ENCODE measurements at places on chromosomes 5 and 9.

DNA sequence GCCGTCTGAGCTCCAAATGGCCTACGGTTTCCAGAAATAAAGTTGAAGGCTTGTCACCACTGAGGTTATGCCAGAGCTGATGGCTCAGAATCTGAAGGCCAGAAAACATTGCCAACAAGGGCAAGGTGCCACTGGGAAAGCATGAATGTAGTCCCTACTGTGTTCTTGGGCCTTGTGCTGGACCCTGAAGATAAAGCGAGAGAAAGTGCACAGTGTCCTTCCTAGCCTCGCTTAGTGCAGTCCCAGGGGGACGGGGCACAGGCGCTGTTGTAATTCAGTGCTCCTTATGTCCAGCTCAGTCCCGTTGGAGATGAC lies 84.5 kb downstream of the NDFIP1 start:
- DNase-seq, result no peak

DNA sequence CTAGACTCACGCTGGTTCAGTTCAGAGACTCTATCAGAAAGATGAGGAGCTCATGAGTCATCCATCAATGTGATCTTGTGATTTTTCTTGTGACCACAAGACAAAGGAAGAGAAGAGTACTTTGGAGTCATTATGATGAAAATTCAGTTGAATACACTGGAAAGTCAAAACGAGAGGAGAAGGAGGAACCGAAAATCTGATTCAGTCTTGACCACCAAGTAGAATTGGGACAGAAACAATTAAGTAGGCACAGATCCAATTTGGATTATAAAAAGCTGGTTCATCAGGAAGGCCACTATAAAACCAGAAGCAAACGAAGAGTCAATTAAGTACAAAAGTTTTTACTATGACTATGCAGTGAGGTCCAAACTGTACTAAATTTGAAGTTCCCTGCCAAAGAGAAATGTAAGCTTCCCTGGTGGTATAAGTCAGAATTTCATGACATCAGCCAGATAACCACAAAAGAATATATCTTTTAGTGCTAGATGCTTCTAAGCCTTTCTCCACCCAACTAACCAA lies 90.9 kb downstream of the THBS4 start:
- peak; percentile 41 for DNase-seq

- no peak for DNase-seq
These were observed 114.0 kb downstream of the LHX2 start for GRCh38 chr9:124125651-124125977.

- DNase-seq, result no peak
These were observed 29.4 kb downstream of the RAD23B start for GRCh38 chr9:107312376-107313050.

DNA sequence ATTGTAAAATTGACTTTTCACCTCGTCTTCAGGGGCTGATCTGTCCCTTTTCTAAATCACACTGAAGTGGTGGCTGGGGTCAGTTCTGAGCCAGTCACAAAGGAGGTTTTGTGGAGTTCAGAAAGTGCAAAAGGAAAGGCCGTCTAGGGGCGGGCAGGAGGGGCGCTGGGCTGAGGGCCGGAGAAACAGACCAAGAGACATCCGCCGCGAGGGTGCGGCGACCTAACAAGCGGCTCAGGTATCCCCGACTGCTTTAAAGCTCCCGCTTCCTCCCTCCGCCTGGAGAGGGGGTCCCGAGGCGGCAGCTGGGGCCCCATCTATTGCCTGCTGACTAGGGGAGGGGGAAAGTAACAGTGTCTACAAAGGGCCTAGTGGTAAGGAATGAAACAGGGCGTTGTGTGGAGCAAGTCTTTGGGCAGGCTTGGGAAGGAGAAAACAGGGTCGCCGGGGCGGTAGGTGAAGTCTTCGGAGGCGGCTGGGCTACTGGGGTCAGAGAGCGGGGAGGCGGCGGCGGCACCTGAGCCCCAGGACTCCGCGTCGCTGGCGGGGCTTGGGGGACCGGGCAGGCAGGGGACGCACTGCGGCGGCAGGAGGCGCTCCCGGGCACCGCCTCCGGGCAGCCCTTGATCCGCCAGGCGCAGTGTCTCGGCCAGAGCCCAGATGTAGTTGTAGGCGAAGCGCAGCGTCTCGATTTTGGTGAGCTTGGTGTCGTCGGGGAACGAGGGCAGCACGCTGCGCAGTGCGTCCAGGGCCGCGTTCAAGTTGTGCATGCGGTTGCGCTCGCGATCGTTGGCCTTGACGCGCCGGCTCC lies 950 bp downstream of the NEUROG1 start:
- no peak for DNase-seq

GRCh38 chr5:80216096-80216495 lies 39.8 kb downstream of the SERINC5 start:
- DNase-seq, result no peak

DNA sequence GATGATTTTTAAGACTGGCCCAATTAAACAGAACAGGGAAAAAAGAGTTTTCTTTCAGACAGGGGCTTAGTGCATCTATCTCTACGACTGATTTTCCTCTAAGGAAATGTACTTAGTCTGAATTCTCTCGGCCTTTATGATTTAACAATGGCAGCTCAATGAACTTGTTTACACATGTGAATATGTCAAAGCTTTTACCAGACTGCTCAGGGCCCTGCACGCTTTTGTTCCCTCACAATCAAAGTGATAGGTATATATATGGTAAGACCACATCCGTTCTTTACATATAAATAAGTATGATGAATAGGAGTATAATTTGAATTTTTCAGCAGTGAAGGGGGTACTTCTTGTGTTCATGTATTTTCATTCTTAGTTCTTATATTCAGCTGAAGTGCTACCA lies 27.6 kb downstream of the LEAP2 start:
- no peak for DNase-seq

DNA sequence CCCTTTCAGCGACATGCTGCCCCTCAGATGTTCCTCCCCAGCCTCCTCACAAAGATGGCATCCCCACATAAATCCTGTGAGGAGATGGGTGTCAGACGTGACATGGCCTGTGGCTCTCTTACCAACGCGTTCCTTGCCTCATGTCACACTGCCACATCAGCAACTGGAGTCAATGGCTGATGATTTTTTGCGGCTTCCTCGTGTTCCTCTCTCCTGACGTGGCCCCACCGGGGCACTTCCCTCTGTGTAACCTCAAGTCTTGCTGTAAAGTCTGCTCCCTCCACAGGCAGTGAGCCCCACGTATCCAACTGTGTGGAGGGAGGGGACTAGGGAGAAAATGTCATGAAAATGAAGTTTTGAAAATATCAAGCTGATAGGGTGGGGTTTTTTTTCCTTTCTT lies 53.2 kb upstream of the SHISAL2B start:
- DNase-seq, result no peak

DNA sequence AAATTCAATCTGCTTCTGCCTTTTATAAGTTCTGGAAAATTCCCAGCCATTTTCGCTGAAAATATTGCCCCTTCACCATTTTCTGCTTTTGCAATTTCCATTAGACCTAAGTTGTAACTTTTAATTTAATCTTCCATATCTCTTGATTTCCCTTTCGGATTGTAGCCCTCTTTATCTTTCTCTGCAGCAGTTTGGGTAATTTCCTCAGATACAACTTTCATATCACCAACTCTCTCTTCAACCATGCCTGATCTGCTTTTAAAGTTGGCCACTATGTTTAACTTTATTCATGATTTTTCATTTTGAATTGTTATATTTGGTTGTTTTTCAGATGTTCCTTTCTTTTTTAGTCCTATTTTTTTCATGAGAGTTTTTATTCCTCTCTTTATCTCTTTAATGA lies 157.0 kb upstream of the VLDLR start:
- no peak for DNase-seq

- DNase-seq, result no peak
These were observed 7.9 kb downstream of the TXNDC8 start for GRCh38 chr9:110329639-110330230.

- DNase-seq, result no peak
These were observed 25.3 kb downstream of the PNPLA7 start for GRCh38 chr9:137524981-137525317.

GRCh38 chr5:180394031-180394636 lies 41.0 kb upstream of the GFPT2 start:
- no peak for DNase-seq

DNA sequence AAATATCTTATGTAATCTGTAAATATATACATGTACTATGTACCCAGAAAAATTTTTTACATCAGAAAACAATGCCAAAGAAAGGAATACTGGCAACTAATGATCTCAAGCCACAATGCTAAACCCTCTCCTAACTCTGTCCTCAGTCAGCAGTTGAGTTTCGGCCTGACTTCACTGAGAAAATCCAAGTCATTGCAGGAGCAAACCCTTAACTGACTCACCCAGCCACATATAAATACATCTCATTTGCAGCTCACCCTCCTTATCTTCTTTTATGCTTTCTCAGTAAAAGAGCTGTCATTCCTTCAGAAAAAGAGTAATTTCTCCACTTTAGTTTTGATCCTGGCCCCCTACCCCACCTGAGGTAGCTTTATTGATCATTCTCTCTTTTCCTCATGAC lies 46.1 kb upstream of the TMED7 start:
- no peak for DNase-seq

DNA sequence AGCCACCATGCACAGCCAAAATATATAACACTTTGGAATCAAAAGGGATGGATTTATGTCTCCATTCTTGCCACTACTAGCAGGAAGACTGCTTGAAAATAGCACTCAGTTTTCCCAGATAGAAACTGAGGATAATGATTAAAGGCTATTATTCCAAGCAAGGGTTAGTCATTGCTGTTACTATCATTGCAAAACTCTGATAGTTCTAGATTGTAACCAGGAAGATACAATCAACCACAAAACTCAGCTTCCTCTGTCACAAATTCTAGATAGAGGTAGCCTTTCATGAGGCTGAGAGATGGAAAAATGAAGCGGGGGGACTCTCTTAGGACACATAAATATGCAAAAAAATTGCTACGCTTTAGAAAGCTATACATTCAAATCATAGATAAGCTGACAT lies 3.1 kb downstream of the ANXA1 start:
- DNase-seq, result no peak

- no peak for DNase-seq
These were observed 275.8 kb upstream of the IRX2 start for GRCh38 chr5:3027185-3027865.

- DNase-seq, result no peak
These were observed 9.0 kb upstream of the DIPK1B start for GRCh38 chr9:136703276-136703860.

DNA sequence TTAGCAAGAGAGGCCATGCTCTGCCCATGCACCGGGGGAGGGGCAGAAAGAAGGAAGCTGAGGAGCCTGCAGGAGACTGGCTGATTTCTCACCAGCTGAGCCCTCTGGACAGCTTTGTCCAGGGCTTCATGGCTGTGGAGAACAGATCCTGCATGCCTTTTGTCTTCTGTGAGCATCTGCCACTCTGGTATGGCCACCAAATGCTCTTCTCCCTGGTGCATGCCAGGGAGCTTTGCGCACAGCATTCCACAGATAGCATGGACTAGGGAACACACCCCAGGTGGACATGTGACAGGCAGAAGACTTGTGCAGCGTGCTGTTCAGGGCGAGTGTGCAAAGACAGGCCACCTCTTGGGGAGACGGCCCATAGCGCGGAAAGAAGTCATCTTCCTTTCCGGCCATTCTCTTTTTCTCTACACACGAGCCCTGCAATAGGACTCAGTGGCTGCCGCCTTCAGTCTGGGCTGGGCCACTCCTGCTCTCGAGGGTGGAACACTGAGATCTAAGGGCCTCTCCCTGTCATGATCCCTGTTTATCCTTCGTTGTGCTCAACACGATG lies 56.7 kb downstream of the GADD45G start:
- DNase-seq, result no peak

DNA sequence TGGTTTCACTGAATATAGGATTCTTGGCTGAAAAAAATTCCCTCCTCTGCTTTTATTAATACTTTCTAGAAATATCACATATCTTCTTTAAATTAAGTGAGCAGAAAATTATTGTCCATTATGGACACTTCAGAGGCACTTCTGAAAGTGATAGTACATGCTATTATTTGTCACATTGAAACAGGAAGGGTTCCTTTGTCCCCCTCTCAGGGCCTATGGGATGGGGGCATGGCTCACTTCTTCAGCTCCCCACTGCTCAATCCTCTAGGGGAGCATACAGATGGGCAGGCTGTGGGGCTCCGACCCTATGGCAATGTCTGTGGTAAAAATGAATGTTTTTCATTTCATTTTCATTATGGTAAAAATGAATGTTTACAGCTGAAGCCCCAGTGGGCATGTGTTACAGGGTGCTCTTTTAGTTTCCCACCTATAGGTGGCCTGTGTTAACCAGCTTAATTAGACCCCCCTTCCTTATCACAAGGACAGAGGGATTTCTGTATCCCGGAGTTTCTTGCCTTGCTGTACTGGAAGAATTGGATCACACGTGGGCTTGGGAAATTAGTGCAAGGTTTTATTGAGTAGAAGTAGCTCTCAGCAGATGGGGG lies 1225.2 kb downstream of the PTPRD start:
- DNase-seq, result no peak

DNA sequence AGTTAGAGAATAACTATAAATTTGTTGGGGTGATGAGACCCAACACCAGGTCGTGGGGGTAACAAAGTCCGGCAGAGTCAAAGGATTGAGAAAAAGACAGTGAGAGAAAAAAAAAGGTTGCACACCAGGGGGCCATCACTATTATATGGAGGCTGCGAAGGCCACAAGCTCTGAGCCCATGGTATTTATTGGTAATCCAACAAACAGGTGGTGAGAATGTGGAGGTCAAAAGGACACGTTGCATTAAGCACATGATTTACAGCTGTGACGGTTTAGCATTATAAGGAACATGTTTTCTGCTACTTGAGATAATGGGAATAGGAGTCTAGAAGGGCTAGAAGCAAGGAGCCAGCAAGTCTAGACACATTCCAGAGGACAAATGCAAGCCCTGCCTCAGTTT lies 2202.2 kb upstream of the C9orf72 start:
- DNase-seq, result no peak

- no peak for DNase-seq
These were observed 642 bp downstream of the CSF2 start for GRCh38 chr5:132074091-132074771.

DNA sequence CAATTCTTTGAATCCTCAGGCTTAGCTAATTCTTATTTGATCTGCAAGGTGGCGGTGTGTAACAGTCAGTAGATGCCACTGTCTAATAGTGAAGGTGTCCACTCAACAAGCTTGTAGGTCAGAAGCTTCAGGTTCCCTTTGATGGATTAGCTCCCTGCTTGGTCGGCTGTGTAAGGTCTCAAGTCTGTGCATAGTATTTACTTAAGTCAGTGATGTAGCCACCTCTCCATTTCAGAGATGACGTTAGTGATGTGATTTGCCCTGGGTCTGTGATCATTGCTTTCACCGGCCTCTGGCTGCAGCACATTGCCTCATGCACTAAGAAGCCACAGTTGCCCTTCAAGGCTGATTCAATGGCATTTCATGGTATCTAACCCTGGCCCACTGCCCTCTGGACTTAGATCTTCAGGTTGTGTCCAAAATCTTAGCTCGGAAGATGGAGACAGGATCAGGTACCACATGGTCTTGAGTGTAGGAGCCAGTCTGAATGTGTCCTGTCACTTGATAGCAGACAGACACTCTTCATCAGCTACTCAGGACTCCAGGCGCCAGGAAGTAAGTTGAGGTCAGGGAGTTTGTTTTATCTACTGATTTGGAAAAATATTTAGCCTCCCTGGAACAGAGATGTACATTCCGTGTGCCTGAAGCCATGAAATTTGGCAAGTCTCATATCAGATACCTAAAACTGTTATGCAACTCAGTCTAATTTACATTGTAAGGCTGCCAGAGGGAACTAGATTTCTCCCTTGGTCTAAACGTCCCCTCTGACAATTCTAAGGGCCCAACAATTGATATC lies 42.9 kb downstream of the SUB1 start:
- no peak for DNase-seq
